Activated CD4-positive, alpha-beta T cell treated with anti-CD3 and anti-CD28 coated beads, Interleukin-2, amount 50 U/mL, for 1 hour (primary cell): ENCODE measurements at places on chromosomes 2 and 18.

GRCh38 chr2:173828189-173829142 is 136.7 kb downstream of the SP3 start:
- no peak for DNase-seq

DNA sequence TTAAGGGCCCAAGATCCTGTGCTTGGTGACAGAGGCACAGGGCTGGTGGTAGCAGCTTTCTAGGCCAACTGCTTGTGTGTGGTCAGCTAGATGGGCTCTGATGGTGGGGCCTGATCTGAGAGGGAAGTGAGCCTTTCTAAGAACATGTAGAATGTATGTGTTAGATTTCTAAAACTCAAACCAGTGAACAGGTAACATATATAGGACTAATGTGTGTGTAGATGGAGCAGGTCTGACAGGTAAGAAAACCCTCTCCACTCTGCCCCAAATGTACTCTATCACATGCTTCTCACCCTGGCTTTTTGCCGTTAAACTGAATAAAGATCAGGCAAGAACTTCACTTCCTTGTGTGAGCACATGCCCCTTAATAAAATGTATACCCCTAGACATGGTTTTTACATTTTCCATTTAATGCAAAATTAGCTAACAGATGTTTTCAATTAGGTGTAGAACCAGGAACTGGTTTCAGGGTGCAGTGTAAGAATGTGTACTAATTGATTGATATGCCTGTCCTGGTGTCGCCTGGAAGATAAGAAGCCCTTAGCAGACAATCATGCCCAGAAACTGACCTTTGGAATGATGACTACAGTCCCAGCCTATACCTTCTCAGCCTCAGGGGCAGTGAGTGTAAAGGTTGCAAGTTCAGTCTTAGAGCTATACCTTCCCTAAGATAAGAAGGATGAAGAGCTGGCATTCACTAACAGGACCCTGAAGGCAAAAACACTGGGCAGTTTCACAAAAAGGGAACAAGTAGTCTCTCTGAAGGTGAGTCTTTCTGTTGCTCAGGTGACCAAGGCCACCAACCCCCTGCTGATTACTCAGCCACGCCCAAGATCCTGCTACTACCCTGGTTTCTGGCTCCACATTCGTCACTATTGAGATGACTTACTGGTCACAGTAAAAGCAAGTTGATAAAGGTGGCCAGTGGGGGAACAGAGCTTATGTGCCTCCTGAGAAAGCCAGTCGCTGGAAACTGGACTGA is 71.2 kb downstream of the SPATS2L start:
- no peak for DNase-seq

- peak; percentile 45 for DNase-seq
Measured at GRCh38 chr2:218959141-218959731, at the start of gene CDK5R2. Gene CDK5R2 (plus strand): TSS chr2:218959666. CDS start chr2:218959821, 155 bp downstream.

GRCh38 chr2:68714866-68715265 is 19.7 kb upstream of the ARHGAP25 start:
- no peak for DNase-seq

DNA sequence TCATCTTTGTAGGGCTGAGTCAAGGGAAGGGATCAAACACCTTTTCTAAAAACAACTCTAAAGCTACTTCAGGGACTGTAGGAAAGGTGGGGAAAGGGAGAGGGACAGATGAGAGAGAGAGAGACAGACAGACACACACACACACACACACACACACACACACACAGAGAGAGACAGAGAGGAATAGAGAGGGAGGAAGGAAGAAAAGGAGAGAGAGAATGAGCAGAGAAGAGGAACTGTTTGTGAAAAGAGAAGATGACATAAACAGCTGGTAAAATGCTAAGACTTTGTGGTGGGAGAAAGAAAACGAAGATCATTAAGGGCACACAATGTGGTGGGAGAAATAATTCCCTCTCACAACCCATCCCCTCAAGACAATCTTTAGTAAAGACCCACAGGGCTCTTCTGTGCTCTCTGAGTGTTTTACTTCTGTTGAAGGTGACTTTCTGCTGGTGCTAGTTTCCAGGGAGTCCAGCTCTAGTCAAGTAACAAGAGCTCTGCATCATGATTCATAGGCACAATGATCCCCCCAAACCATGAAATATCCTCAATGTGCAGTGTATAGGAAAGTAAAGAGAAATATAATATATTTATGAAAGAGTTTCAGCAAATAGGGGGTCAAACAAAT is 77.2 kb upstream of the STK17B start:
- no peak for DNase-seq

DNA sequence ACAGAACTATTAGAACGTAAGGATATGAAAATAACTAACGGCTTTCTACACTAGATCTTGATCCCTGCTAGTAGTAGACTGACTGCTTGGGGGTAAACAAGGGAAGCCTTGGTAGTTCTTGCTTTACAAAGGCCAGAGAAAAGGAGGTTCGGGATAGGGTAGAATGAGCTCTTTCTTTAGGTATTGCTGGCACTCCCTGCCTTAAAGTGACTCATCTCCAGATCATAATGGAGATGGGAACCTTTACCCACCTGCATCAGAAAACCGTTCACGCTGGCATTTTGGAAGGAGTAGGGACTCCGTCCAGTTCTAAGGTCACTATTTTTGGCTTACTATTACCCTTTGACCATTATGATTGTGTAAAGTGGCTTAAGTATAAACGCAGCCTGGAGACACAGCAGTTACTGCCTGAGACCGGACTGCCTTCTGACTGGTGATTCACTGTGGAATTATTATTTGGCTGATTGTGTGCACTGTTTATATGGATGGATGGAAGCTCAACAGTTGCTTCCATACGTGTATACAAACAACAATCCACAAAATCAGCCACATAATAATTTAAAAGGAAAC is 482.5 kb downstream of the STK39 start:
- no peak for DNase-seq

DNA sequence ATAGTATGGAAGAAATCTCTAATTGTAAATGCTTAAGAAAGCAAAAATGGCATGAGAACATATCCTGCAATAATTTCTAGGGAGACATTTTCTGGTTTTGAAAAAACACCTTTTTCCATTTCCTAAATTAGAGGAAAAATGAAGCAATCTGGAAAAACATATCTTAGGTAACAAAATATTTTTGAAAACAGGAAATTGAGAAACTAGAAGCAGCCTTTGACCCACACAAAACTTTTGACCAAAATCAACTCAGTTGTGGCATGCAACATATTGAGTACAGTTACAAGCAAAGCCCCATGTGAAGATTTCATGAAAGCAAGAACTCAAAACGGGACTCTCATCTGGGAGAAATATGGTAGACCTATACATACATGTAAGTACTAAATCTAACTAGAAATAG is 28.6 kb upstream of the CHAC2 start:
- DNase-seq = no peak

- DNase-seq = no peak
Measured at GRCh38 chr18:76994086-76994654, 138.4 kb downstream of the MBP start.

DNA sequence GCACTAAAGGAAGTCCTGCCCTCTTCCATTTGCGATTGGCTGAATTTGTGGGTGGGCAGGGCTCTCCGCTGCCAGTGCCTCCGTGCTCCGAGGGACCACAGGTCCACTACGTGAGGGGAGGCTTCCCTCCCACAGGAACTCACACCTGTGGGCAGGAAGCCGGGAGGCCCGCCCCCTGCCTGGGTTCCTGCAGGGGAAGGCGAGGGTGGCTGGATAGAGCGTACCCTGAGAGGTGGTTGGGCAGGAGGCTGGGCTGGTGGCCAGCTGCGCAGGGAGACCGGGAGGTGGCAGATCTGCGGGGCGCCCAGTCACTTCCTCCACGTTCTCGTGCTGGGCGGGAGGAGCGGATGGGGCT is 47.0 kb upstream of the PTH2R start:
- no peak for DNase-seq

- DNase-seq = peak; percentile 75
Measured at GRCh38 chr18:76398896-76399612, 96.0 kb downstream of the ZNF516 start.

DNA sequence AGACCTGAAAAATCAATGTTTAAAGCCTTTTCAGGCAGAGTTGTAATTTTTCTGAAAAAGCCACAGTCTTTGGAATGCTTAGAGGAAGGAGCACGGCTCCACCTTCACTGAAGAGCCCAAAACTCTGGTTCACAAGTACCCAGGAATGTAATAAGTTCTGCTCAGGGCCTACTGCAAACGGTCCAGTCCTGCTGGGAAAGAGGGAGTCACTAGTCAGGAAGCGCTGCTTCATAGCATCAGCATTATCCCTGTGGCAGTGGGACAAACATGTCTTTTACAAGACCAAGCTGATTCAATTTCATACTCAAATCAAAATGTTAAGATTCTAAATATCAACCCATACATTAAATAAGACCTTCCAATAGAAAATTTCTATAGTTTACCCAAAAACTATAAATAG is 152.9 kb upstream of the PGAP1 start:
- no peak for DNase-seq

DNA sequence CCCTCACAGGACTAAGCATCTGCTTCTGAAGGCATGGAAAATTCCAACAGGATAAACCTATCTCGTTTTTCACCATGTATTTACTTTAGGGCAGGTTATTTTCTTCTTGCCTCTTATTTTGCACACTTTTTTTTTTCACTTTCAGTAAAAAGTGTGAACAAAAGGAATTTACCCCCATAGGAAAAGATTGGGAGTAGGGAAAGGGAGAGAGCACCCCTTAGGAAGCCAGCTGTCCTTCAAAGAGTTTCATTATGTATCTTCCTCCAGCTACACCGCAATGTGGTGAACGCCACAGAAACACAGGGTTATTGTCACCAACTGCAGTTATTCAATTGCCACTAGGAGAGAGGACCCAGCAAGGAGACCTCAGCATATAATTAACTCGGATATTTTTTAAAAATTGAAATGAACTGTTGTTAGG is 286.2 kb upstream of the VRK2 start:
- DNase-seq = no peak

DNA sequence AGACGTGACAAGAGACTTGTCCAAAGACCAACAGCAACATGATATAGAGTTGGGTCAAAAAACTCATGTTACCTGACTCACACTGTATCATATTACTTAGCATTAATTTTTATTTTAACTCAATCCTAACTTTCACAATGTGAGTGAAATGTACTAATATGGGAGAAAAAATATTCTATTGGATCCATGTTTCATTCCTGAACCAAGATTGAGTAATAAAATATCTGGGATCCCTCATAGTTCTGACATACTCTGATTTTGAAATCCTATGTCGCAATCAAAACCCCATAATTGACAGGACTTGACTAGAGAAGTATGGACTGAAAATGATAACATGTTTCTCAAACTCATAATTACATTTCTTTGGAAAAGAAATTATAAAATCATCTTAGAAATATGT is 190.4 kb downstream of the RIT2 start:
- DNase-seq = no peak

- DNase-seq = no peak
Measured at GRCh38 chr2:71675296-71675695, 221.9 kb downstream of the DYSF start.

- DNase-seq = no peak
Measured at GRCh38 chr2:138974651-138975050, 194.5 kb upstream of the NXPH2 start.

GRCh38 chr2:223012291-223012690 is 39.7 kb upstream of the KCNE4 start:
- DNase-seq = no peak

- no peak for DNase-seq
Measured at GRCh38 chr2:100039291-100039980, 103.0 kb downstream of the AFF3 start.

GRCh38 chr2:143553261-143553660 is 424.0 kb downstream of the ARHGAP15 start:
- DNase-seq = no peak

GRCh38 chr18:58592223-58593214 is 36.4 kb downstream of the ALPK2 start:
- DNase-seq = no peak

GRCh38 chr2:70554338-70554892 is 789 bp upstream of the TGFA start:
- DNase-seq = no peak

GRCh38 chr2:63056107-63057050 is 5.7 kb downstream of the OTX1 start:
- no peak for DNase-seq

- DNase-seq = no peak
Measured at GRCh38 chr18:57780706-57781347, 22.3 kb downstream of the ATP8B1 start.

GRCh38 chr18:76564117-76564516 is 69.1 kb upstream of the ZNF516 start:
- no peak for DNase-seq

- no peak for DNase-seq
Measured at GRCh38 chr18:61606759-61607158, 273.5 kb downstream of the CDH20 start.

- DNase-seq = no peak
Measured at GRCh38 chr2:196356332-196356731, 185.0 kb upstream of the STK17B start.

DNA sequence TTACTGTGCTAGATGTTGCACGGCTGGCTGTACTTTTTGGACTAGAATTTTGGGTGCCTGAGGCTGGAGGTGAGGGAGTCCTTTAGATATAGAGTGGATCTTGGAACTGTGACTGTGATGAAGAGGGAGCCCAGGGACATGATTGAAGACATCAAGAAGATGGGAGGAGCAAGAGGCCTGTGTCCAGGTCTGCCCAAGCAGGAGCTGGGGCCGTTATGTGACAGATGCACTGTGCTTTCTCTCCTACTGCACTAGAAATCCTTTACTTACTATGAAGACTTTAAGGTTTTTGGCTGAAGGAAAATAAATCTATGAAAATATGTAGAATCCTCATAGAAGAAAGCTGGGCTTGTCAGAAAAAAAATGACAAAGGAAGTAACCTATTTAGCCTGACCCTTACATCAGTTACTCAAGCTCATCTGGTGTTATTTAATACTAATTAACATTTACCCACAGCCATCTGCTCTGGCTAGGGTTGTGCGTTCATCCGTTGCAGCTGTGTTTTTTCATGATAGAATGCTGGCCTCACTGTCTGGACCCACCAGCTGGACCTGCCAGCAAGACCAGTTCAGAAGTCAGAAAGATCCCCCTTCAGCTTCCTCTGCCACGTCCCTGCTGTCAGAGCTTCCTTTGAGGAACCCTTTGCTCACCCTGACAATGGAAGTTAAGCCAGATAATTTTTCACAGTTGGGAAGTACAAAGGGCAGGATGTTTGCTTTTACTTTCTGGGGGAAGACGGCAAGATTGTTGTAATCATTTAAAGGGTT is 16.7 kb downstream of the TSN start:
- no peak for DNase-seq

DNA sequence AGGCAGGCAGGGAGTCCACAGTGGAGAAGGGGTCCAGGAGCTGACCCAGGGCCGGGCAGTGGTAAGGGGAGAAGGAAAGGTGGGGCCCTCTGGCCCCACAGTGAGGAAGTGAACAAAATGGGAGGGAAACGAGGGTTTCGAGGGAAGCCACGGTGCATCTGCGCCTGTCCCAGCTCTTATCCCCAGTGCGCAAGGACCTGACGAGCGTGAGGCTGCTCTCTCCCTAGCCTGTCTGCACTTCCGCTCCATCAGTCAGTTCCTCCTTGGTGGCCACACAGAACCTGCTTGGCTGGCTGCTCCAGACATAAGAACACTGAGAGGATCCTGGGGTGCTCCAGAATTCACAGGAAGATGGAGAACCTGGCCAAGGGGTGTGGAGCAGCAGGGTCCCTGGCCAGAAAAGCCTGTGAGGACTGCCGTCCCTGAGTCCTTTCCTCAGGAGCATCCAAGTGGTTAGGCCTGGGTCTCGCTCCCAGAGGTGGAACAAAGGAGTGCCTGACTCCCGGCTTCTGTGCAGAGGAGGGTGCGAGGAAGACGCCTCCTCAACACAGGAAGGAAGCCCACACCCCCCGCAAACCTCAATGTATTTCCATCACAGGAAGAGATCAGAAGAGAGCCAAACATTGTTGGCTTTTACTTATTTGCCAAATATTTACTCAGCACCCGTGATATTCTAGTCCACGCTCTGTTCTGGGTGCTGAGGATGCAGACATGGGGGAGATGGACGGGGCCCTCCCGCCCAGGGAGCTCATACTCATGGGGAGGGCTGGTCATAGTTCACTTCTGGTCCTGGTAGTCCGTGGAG is 43.7 kb upstream of the SEMA4C start:
- DNase-seq = peak; percentile 50
